Epithelial cell of proximal tubule (primary cell): ENCODE measurements at places on chromosomes 1 and 21. TPM values are rescaled to one million over a fixed set of nuclear protein-coding genes. Genes with fewer than 3 reads are reported as not detected.

- no peak for DNase-seq
Measured at GRCh38 chr1:25573591-25573930, 30.2 kb downstream of the LDLRAP1 start.

Gene NTMT2
- not detected in 2 replicates for total RNA-seq

GRCh38 chr21:31490443-31490842 is 146.4 kb upstream of the TIAM1 start:
- DNase-seq = no peak

Gene ANKRD13C
- total RNA-seq = 12.7 and 13.3 TPM in 2 replicates
